Renal cortical epithelial cell (primary cell): ENCODE measurements at places on chromosomes 5 and 9. TPM values are rescaled to one million over a fixed set of nuclear protein-coding genes. Genes with fewer than 3 reads are reported as not detected.

SLC36A2 gene
- 0.89 TPM in 1 of 2 replicates, not detected in the other for total RNA-seq

SHOC1 gene
- 0.30 TPM in 1 of 2 replicates, not detected in the other for total RNA-seq

PCDHGB4 gene
- 4.9 and 12.5 TPM in 2 replicates for total RNA-seq

DNA sequence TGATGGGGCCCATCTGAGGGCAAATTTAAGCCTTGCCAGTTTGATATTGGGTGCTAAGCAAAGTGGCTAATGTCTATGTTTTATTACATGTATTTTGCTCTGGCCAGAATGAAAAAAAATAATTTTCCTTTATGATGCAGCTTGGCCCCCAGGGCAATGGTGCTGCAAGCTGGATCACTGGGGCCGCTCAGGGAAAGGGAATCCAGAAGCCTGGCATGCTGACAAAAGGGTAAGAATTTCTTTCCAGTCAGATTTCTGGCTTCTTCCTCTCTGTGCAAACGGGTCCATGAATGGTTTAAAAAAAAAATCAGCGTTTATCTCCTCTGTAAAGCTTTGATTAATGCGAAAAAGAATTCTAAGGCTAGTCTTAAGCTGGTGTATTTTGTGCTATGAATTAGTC, 138.4 kb downstream of the MAPKAP1 start:
- no peak for DNase-seq

GRCh38 chr9:131739133-131739958, 530 bp downstream of the RAPGEF1 start:
- no peak for DNase-seq

FLT4 gene
- 0.35 and 0.55 TPM in 2 replicates for total RNA-seq

DNA sequence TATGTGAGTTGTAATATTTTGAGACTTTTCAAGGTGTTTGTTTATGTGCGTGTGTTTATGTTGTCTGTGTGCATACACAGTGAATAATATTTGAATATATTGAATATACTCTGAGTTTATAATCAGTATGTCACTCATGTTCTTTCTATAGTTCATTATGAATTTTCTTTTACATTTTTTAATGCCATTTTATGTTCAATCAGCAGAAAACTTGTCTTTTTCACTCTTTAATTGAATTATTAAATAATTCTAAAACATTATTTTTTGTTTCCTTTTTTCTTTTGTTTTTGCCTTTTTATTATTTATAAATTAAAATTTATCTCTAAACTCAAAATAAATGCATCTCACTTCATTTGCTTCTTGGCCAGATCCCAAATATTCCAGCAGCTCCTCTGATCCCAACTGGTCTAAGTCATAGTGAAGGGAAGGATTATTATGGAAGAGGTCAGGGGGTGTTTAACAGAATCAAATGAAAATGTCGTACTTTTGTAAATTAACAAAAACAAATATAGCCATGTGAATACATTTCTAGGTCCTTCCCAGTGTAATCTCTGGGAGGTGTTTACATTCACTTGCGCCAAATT, 188.9 kb downstream of the KDM4C start:
- no peak for DNase-seq

DNA sequence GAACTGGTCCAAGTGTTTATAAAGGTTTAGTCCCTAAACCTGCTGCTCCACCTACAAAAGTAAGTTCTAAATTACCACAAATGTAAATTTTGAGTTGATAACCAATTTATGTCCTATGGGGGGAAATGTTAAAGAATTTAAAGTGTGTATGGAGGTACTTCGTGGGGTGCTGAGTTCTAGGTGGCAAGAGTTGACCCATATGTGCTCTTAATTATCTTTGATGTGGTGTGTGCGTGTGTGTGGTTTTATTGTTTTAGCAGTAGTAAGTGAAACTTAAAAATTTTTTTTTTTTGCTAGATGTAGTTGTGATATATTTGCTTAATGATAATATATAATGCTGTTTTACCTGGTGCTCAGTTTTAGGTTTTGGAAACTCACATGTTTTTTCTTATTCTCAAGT, 72.6 kb downstream of the GPBP1 start:
- no peak for DNase-seq

SLC25A51 gene
- 60.4 and 66.9 TPM in 2 replicates for total RNA-seq

GRM6 gene
- total RNA-seq, result not detected in 2 replicates

- no peak for DNase-seq
Measured at GRCh38 chr5:58731641-58732040, 148.8 kb downstream of the RAB3C start.

- DNase-seq, result no peak
Measured at GRCh38 chr5:114419067-114419388, 57.2 kb downstream of the KCNN2 start.

HDAC3 gene
- total RNA-seq, result 50.2 and 62.0 TPM in 2 replicates

CXCL14 gene
- total RNA-seq, result 0.69 and 51.1 TPM in 2 replicates

GRCh38 chr9:2018162-2018643, 3.1 kb downstream of the SMARCA2 start:
- DNase-seq, result no peak
